ENCODE measurements at places on chromosomes 7 and 10.

DNA sequence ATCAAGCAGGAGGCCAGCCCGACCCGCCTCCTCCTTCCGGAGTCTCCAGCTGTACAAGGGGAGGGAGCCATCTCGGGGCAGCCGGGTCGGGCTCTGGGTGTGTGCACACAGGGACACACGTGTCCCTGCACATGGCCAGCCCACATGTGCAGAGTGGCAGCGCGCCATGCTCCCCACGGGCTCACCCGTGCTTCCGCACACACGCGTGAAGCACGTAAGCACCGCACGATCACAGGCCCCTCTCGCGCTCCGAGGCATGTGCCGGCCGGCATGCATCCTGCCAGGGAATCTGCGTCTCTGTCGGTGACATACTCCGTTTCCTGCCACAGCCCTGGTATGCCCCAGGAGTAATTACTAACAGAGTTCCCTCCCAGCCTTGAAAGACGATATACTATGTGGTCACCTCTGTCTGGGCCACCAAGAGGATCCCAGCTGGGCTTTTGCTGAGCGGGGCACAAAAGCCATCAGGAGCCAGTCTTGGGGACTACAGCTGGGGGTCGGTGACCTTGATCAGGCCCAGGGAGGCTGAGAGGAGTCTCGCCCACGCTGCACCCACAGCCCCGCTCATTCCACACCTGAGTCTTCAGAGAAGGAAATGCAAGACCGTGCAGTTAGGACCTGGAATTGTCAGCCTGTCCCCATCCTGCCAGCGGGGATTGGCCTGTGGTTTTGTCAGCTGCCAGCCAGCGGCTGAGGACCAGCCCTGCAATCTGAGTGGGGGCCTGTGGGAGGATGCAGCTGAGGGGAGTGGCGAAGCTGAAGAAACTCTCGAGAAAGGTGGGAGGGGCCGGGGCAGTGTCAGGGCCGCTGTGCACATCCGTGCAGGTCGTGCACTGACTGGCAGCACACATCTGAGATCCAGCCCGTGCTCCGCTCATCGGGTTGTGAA is 11.0 kb upstream of the LFNG start:
- DNase-seq: no peak

DNA sequence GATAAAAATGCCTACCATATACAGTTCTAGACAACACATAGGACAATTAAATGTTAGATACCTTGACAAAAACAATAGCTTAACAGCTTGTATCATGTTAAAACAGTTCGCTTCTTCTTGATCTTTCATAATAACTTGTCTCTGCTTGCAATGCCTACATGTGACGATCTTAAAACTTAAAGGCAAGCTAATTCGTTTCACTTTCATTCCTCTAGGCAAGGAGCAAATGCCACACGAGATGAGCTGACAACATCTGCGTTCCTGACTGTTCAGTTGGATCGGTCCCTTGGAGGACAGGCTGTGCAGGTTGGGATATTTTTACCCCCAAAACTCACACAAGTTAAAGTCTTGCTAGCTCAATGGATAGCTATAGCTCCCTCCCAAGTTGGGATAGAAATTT is 51.6 kb upstream of the ARL4A start:
- DNase-seq: no peak

DNA sequence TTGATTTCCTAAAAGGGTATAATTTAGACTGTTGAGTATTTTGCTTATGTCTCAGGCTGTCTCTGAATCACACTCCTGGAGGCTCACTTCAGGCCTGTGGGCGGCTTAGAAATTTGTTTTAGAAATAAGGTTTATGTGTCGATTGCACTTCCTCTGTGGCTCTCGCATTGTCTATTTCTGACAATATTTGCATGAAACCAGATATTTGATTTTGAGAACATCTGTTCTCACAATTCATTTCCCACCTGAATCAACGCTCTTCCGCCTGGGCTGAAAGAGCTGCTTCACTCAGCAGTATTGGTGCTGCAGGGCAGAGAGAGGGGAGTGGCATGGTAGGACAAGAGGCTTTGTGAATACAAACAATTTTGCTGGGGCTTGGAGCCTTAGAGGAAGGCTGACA is 262.0 kb downstream of the ADRA2A start:
- DNase-seq: no peak

GRCh38 chr7:94510582-94511496 is 1.2 kb downstream of the CASD1 start:
- peak; percentile 51 for DNase-seq

- DNase-seq: no peak
Observed at GRCh38 chr10:80154978-80155695, 22.6 kb downstream of the PLAC9 start.

DNA sequence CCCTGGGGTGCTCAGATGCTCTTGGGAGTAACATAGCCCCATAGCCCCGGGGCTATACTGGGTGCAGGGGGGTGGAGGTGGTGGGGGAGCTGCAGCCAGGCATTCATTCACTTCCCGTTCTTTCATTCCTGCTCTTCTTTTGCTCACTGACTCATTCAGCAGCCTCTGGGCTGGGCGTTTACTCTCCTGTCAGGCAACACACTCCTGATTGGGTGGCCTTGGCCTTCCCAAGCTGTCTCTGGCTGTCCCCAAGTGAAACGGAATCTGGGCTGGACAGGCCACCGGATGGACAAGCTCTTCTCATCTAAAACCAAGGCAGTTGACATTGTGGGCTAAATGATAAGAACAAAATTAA is 34.6 kb downstream of the CHST3 start:
- no peak for DNase-seq

DNA sequence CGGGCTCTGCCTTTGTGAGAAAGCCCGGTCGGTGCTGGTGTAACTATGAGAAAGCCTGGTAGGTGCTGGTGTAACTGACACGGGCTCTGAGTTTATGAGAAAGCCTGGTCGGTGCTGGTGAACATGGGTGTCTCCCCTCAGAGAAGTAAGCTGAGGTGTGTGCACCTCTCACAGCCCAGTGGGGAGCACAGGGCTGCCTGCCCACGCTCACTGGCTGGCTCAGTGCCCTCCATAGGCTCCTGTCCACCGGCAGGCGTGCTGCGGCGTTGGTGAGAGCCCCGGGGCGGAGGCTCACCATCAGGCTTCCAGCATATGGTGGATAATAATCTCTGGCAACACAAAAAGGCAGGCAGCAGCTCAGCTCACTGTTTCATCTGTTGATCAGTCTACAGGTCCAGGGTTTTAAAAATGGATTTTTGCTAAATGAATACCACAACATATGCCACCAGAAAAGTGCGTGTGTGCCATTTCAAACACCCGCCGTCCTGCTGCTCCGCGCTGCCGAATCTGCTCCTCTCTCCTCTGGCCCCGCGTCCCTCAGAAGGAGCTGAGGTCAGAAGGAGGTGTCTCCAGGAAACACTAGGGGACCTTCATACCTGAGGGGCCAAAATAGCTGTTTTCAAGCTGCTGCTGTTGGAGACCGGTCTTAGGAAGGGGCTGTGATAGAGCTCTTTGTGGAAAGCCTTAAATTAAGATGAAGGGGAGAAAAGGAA is 365.7 kb downstream of the DNAJB6 start:
- no peak for DNase-seq

DNA sequence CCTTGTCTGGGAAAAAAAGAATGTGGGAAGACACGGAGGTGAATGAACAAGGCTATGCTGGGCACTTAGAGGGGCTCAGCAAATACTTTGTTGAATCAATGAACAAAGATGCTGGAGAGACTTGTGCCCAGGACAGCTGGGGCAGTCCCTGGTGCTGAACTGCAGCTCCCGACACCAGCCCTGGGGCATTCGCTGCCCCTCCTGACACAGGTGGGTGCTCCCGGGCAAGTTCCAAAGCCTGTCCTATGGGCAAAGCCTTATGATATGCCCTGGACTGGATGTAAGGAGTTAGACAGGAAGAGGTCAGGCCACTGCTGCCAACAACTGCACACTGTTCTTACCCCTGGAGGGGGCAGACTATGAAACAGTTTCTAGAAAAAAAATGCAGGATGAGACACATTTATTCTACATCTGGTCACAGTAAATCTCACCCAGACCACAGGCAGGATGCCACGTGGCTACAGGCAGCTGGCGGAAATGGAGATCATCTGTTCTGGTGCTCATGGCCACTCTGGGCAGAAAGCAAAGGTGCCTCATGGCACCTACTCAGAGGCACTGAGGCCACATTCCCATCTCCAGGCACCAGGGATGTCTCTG is 21.9 kb upstream of the FRAT2 start:
- DNase-seq: no peak

GRCh38 chr7:40865441-40866233 is 730.8 kb downstream of the SUGCT start:
- DNase-seq: no peak
